NCI-H2081 treated with DMSO at 0.1 percent for 48 hours (cell line): ENCODE measurements at places on chromosomes 4 and X.

- DNase-seq = no peak
These were observed 760 bp downstream of the TMEM165 start for GRCh38 chr4:55396308-55397125.

GRCh38 chrX:45479835-45480422 lies 279.3 kb upstream of the DIPK2B start:
- DNase-seq = no peak

- no peak for DNase-seq
These were observed 8.0 kb downstream of the AMOT start for GRCh38 chrX:112832481-112833095.

- no peak for DNase-seq
These were observed 41.9 kb upstream of the ETNPPL start for GRCh38 chr4:108804648-108805273.

GRCh38 chr4:4861390-4862018 lies 2.0 kb downstream of the MSX1 start:
- no peak for DNase-seq

DNA sequence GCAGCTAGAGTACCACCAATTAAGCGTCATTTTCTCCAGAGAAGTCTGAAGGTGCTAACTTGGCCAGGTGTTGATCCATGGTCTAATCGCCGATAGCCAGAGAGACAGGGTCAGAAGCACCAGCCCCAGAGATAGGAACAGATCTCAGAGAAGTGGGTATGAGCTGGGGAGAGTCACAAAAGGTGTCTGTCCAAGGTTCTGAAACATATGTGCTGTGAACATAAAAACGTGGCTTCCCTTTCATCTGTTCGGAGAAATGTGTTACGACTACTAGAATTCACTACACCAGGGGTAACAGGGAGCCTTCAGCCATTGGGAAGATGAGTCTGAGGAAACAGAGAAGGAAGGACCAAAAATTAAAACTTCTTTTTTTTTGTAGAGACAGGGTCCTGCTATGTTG lies 91.3 kb downstream of the FBXL5 start:
- DNase-seq = no peak

GRCh38 chr4:4332529-4332928 lies 42.5 kb downstream of the ZBTB49 start:
- DNase-seq = no peak

- no peak for DNase-seq
These were observed 2.8 kb upstream of the TENM3 start for GRCh38 chr4:182240161-182241130.

DNA sequence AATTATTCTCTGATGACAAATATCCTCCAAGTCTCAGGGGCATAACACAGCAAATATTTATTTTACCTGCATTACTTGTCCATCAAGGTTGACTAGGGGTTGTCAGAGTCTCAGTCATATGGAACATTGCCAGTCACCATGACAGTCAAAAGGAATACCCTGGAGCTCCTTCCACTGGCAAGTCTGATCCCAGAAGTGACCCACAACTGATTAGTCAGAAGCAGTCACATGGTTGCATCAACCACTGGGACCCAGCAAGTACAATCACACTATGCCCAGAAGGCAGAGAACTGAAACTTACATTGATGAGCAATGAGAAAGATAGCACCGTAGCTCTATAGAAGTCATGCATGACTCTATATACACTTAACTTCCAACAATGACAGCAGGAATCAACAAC lies 41.9 kb upstream of the SOD3 start:
- no peak for DNase-seq

- no peak for DNase-seq
These were observed 898 bp downstream of the UBQLN2 start for GRCh38 chrX:56564164-56564885.

DNA sequence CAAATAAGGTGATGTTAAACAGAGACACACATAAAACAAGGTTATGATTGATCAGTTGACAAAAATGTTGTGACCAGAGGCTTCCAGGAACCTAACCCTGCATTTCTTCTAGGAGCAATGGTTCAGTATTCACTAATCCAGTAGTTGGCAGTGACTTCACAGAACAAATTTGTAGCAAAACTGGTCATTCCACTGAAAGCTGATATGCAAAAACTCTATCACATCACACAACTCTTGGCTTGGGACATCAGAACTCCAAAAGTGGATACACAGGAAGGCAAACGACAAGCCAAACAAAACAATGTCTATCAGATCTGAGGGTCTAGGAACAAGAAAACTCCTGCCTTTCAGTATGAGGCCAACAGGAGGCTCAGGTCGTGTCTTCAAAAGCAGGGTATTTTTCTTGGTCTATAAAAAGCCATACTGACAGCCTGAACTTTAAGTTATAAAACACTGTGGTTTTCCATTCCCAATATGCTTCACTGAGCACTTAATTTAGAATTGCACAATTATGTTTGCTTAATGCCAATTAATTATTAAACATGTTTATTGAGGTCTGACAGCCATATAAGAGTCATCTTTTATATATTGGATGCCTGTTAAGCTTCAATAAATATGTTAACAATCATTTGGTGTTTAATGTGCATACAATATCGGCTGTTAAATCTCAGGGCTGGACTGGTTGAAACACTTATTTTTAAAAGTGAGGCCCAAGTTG lies 45.6 kb downstream of the SOD3 start:
- no peak for DNase-seq

- no peak for DNase-seq
These were observed at the start of gene GUCY1A1 for GRCh38 chr4:155666344-155667221. Gene GUCY1A1, plus strand, starts transcription at chr4:155666848. Its CDS starts 30,020 bp downstream, at chr4:155696868.
